SK-N-MC (cell line): ENCODE measurements at places on chromosomes 11 and 22.

DNA sequence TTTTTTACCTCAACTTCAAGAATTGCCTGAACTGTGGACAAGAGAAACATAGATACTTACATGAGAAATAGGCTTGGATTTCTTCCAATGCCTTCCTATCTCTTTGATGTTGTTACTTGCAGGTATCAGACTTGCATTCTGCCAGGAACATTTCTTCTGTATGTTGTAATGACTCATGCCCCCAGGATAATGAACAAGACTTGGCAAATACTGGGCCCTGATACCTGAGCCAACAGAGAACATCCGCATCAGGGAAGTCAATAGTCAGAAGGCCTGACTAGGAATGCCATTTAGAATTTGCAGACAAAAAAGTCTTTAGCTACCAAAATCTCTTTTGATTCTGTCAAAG is 273.7 kb upstream of the KIRREL3 start:
- no peak for DNase-seq

DNA sequence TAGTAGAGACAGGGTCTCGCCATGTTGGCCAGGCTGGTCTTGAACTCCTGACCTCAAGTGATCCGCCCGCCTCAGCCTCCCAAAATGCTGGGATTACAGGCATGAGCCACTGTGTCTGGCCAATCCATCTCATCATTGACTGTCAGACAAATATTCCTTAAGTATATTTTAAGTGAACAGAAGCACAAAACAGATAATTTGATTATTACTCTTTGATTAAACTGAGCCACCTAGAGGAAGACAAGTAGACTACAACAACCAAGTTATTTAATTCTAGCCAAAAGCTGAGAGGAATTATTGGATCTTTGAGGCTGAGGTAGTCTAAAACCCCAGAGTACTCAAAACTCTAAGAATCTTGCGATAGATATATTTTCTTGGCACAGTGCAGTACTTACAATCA is 1.2 kb downstream of the ACRV1 start:
- no peak for DNase-seq

GRCh38 chr11:36346562-36347383 is 50.7 kb downstream of the PRR5L start:
- no peak for DNase-seq

GRCh38 chr11:17546240-17546639 is 819 bp upstream of the OTOG start:
- DNase-seq, result no peak

DNA sequence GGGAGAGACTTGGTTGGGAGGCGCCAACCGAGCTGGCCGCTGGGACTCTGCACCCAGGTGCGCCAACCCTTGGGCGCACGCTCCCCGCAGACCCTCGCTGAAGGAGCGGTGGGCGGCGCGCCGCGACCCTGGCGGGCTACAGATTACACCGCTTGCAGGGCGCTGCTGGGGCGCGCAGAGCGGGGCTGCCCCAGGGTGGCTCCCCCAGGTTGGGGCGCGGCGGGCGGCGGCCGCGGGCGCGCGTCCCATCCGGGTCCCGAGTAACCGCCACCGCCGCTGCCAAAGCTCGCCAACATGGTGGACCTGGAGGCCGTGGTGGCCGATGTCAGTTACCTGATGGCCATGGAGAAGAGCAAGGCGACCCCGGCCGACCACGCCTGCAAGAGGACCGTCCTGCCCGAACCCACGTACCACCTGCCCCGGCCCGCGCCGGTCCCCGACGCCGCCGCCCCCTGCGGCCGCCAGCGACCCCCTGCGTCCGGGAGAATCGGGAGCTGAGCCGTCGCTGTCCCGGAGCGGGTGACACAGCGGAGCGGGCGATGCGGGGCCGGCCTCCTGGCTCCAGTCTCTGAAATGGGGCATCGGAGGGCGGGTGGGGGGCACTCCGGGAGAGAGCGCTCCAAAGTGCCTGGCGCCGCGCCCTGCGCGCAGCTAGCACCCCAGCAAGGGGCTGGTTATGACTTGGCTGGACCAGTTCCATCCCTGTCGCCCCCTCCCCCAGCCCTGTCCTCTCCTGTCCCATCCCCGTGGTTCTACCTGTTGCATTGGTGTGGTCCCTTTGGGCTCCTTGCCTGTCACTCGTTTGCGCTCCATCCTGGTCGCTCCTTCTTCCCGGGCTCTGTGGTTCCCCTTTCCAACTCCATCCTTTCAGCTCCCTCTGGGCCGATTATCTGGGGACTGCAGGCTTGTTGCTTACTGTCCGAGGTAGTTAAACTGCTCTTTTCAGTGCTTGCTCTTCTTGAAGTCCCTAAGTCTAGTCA is 143.3 kb upstream of the GRK3 start:
- DNase-seq, result no peak

DNA sequence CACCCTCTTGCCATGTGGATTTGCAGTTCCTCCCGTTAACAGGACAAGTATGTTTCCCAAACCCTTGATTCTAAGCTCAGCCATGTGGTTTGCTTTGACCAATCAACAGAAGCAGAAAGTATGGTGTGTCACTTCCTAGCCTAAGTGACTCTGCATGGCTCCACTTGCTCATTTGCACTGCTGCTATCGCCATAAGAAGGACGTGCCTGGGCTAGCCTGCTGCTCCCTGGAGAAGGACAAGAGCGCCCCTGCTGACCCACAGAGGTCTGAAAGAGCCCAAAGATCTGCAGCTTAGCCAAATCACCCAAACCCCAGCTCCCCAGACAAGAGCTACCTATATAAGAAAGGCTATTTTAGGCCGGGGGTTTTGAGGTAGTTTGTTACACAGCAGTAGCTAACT is 18.0 kb downstream of the TBRG1 start:
- no peak for DNase-seq

- DNase-seq, result no peak
These were observed 32.8 kb upstream of the CTTN start for GRCh38 chr11:70365544-70365927.

DNA sequence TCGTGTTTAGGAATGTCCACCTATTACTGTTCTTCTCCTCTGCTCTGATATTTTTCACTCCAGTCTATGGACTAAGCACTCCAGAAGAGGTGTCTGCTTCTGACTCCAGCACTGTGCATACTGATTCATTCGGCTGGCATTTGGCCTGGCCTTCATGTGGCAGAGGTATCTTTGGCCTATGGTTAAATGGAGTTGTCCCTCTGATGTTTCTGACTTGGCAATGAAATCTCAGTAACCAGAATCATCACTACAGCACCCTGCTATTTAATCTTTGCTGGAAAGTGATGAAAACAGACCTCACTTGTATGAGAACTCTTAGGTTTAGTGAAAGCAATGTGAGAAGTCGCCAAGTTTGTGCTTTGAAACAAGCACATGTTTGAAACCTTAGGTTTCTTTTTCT is 155.2 kb downstream of the MAML2 start:
- DNase-seq, result no peak

GRCh38 chr11:79937676-79938334 is 497.0 kb upstream of the TENM4 start:
- DNase-seq, result no peak
